ENCODE measurements at places on chromosomes 2 and 18. TPM values are rescaled to one million over a fixed set of nuclear protein-coding genes. Genes with fewer than 3 reads are reported as not detected.

MC5R gene
- not detected for total RNA-seq

RPRM gene
- total RNA-seq, result not detected

TRIM43 gene
- total RNA-seq, result not detected

INPP1 gene
- 11.9 TPM for total RNA-seq

ALK gene
- not detected for total RNA-seq

ALPI gene
- not detected for total RNA-seq

TLX2 gene
- not detected for total RNA-seq

GRCh38 chr2:26396734-26397298 lies 4.9 kb upstream of the DRC1 start:
- no peak overlapping the region for H3K27ac ChIP-seq
- peaks cover 4% of the 10 kb centered on the region for H3K4me1 ChIP-seq
- no peaks in the 10 kb centered on the region for H3K27me3 ChIP-seq
- no peak overlapping the region for H3K4me3 ChIP-seq
- no peak for DNase-seq

GRCh38 chr2:10501451-10501961 lies 53.4 kb upstream of the ODC1 start:
- H3K27ac ChIP-seq, result no peak overlapping the region
- DNase-seq, result peak; percentile 31
- no peak overlapping the region for H3K4me3 ChIP-seq
- H3K27me3 ChIP-seq, result no peaks in the 10 kb centered on the region
- no peaks in the 10 kb centered on the region for H3K4me1 ChIP-seq

- no peak for DNase-seq
- peaks cover 7% of the 10 kb centered on the region for H3K4me1 ChIP-seq
- H3K36me3 ChIP-seq, result no peaks in the 10 kb centered on the region
- H3K27ac ChIP-seq, result no peak overlapping the region
Measured at GRCh38 chr18:68937029-68937599, 139.2 kb downstream of the CCDC102B start.

DNA sequence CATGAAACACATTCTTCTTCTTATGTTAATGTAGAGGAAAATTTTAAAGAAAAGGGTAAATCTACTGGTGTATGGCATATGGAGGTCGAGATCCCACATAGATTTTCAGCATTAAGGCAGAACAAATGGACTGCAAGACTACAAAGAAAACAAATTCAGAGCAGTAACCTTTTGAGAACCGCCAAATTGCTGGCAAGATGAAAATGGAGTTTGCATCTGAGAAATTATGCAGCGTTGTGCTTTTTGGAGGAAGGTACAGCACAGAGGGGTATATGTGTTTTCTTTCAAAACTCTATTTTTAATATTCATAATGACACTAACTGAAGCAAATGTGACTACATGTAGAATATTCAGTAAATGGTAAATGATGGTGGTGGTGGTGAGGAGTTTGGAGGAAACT lies 59.0 kb upstream of the PARD3B start:
- H3K4me3 ChIP-seq, result no peak overlapping the region
- peaks cover 4% of the 10 kb centered on the region for H3K4me1 ChIP-seq
- no peaks in the 10 kb centered on the region for H3K36me3 ChIP-seq
- H3K27me3 ChIP-seq, result no peaks in the 10 kb centered on the region

DNA sequence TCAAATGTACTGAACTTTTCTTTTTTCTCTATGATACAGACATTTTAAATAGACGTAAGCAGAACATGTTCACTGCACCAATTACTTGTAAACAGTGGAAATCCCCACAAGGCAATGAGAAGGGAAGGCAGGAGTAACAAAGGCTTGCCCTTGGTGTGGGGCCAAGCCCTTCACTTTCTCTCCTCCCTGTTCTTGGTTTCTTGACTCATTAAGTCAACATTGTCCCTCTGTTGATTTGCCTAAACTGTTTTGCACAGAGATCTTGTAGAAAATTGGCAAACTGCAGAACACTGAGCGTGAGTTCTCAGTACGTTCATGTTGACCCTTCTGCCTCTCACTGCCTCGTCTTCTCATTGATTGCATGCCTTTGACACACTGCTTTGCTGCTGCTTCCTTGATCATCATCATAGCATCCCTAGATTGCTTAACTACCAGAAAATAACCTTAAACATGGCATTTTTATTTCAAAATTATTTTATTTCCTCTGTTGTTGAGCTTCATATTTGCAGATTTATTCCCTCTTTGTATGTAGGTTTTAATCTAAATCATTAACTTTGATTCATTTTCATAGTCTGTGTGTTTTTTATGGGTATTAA lies 257.7 kb downstream of the PTGR3 start:
- H3K27ac ChIP-seq, result no peak overlapping the region
- no peaks in the 10 kb centered on the region for H3K27me3 ChIP-seq
- no peaks in the 10 kb centered on the region for H3K4me1 ChIP-seq
- DNase-seq, result no peak
- H3K4me3 ChIP-seq, result no peak overlapping the region
- no peaks in the 10 kb centered on the region for H3K36me3 ChIP-seq

DNA sequence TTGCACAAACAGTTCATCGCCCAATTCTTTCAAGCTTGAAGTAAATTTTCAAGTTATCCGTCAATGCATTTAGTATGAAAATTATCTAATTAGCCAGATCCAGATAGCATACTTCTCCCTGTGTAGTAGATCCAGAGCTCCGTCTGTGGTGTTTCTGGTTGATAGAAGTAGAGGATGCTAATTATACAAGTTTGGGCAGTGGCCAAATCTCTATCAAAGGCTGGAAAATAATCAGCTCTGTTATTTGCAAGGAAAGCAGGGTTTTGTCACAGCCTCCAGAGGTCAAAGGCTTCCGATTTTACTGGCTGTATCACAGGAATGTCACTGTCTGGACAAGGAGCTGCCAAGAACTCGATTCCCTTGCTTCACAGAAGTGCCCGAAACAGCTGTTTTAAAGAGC lies 28.6 kb downstream of the LRRC30 start:
- no peak overlapping the region for H3K4me3 ChIP-seq
- DNase-seq, result no peak
- no peak overlapping the region for H3K27ac ChIP-seq

DNA sequence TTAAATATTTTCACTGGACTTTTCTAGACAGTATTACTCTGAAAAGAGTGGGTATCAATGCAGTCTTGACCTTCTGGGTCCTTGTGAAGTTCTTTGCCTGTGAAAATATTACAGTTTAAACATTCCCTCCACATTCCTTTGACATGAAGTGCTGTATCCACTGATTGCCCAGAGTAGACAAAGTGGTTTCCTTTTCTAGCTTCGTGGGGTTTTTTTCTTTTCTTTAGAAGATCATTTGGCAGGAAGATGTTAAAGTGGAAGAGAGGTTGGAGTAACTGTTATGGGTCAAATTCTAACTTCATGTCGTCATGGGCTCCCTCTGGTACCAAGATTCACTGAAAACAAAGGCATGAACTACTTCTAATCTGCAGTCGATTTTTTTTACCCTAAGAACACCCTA lies 496.9 kb downstream of the EPHA4 start:
- no peaks in the 10 kb centered on the region for H3K36me3 ChIP-seq
- no peak overlapping the region for H3K27ac ChIP-seq
- H3K4me3 ChIP-seq, result no peak overlapping the region
- DNase-seq, result no peak

- no peaks in the 10 kb centered on the region for H3K27me3 ChIP-seq
Measured at GRCh38 chr18:3192286-3192685, 27.5 kb downstream of the MYOM1 start.
